Uterus (tissue), 4 donors: ENCODE measurements at places on chromosomes 1 and 21. TPM values are rescaled to one million over a fixed set of nuclear protein-coding genes. Genes with fewer than 3 reads are reported as not detected.

- DNase-seq: no peak
Observed at GRCh38 chr1:60835649-60836048, 246.7 kb upstream of the NFIA start.

DNA sequence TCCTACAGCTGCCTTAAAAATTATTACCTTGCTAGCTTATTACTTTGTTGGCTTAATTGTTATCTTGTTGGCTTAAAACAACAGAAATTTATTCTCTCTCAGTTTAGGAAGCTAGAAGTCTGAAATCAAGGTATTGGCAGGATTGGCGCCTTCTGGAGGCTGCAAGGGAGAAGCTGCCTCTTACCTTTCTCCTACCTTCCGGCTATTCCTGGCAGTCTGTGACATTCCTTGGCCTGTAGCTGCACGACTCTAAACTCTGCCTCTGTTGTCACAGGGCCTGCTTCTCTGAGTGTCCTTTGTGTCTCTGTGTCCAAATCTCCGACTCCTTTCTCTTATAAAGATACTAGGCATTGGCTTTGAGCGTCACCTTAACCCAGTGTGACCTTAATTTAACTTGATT is 579.9 kb upstream of the B3GALT2 start:
- no peak for DNase-seq

GRCh38 chr1:58324558-58324957 is 222.0 kb downstream of the OMA1 start:
- no peak for DNase-seq

GRCh38 chr1:56527548-56528302 is 51.6 kb downstream of the PLPP3 start:
- no peak for DNase-seq

- DNase-seq: no peak
Observed at GRCh38 chr1:198880397-198880796, 241.6 kb downstream of the PTPRC start.

DNA sequence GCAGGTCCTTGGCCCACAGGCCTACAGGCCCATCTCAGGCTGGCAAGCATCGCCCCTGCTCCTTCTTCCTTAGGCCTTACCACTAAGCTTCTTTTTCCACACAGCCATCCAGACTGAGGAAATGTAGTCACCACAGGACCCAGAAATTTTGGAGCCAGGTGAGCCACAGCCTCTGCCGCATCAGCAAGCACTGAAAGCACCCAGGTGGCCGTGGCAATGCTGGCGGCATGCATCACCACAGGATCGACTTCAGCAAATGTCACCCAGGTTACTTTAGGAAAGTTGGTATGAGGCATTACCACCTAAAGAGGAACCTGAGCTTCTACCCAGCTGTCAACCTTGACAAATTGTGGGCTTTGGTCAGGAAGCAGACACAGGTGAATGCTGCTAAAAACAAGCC is 11.6 kb downstream of the PIGM start:
- DNase-seq: no peak

- DNase-seq: no peak
Observed at GRCh38 chr21:42248783-42249597, 30.1 kb downstream of the ABCG1 start.

DNA sequence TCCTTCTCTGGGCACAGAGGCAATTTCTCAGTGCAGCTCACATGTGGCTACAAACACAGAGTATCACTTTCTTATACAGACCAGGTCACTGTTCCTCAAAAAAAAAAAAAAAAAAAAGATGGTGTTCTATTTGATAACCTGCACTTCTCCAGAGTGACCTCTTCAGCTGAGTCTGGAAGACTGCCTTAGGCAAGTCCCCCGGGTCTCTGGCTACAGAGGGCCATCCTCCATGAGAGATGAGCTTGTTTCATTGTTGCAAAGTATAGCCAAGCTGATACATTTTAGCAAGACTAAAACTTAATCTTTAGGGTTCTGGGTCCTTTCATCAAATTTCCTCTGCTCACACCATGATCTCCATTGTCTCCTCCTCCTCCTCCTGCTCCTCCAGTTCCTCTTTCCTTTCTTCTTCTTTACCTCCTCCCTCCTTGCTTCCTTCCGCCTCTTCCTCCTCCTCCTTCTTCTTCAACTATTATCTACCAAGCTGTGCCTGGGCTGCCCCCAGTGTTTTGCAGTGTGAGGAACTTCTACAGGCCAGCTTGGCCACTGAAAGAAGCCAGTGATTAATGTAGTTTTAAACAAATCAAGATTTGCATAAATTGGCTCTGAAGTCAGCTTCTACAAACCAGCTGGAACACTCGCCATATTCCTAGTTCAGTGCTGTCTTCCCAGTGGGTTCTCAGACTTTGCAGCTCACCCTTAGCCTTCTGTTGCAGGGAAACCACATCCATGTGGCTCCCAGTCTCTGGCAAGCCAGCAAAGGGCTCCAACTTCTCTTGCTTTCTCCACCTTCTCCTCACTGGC is 139.4 kb downstream of the RUNX1 start:
- DNase-seq: no peak

GRCh38 chr21:29148530-29148929 is 18.1 kb downstream of the MAP3K7CL start:
- no peak for DNase-seq

The KDF1 gene
- not detected for total RNA-seq

The DMBX1 gene
- not detected for total RNA-seq

DNA sequence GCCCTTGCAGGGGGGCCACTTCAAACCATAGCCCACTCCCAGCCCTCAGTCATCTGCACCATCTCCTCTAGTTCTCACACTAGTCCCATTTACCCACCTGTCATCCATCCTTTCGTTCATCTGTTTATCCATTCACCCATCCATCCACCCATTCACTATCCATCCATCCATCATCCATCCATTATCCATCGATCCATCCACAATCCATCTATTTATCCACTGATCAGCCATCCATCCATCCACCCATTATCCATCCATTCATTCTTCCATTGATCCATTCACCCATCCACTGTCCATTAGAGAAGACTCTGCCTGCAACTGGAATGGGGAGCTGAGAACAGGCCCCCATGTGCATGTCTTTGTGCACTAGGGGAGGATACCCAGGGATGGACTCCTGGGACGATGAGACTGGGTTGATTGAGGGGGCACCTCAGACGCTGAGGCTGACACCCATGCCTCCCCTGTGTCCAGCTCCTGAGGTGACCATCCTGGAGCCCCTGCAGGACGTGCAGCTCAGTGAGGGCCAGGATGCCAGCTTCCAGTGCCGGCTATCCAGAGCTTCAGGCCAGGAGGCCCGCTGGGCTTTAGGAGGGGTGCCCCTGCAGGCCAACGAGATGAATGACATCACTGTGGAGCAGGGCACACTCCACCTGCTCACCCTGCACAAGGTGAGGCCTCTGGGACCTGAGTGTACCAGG is 97.9 kb downstream of the TRIM11 start:
- DNase-seq: no peak

- DNase-seq: no peak
Observed at GRCh38 chr1:2821966-2822620, 20.6 kb upstream of the TTC34 start.

DNA sequence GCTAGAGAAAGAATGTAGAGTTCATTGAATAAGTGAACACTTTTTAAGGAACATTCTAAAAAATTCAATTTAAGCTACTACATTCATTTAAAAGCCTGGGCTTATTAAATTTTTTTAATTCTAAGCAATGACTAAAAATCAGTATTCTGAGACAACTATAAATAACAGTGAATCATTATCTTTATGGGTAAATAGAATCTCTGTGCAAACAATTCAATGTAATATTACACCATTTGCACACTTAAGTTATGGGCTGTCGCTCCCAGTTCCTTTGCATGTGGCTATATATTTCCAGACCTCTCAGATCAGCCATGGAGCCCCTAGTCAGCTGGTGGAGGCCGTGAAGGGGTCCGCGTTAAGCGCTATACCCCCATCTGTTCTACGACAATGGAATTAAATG is 65.1 kb downstream of the KCNK1 start:
- DNase-seq: no peak

The KISS1 gene
- not detected for total RNA-seq

The FCRL1 gene
- not detected for total RNA-seq

- DNase-seq: no peak
Observed at GRCh38 chr1:1441002-1441888, 5.8 kb downstream of the VWA1 start.

The CAPN8 gene
- total RNA-seq: not detected

GRCh38 chr1:164667600-164667999 is 108.6 kb downstream of the PBX1 start:
- DNase-seq: no peak

DNA sequence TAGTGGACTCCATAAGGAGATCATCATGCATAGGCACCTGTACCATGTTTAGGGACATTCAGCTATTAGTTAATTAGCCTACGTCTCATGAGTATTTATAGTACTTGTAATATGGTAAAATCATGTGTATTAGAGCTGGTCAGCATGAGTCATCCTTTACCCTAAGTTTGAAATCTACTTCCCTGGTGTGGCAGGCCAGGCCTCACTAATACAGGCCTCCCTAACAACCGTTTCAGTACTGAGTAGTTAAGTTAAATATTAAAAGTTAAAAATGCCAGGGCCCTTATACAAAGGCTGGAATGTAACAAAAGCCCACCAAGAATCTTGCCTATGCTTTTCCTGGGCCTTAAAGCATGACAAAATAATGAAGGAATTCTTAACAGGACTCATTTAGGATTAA is 356.3 kb upstream of the DPYD start:
- DNase-seq: no peak

- DNase-seq: no peak
Observed at GRCh38 chr1:79497193-79497773, 490.8 kb upstream of the ADGRL4 start.

DNA sequence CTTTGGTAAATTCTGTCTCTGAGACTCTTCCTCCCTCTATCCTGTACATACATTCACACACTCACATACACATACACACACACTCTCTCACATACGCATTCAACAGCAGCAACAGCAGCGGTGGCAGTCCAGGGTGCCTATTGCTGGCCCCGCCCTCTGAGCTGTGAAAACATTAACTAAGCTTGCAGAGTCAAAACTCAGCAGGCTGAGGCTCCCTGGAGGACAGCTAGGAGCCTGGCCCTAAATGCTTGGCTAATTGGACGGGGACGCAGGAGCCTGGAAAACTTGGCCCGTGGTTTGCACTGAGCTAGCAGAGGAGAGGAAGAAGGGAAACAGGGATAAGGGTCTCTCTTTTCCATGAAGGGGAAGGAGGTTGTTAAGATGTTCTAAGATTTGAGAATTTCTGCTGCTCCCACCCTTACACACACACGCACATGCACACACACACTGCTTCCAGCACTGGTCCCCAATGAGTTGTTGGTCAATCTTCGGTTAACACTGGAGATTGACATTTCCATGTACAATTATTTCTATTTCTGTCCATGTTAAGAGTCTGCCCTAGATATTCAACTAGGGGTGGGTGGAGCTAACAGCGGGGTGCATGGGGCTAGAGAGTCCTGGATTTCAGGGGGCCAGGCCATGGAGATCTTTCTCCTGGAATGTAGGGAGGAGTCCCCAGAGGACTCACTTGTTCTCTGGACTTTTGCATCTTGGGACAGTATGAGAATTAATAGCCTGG is 94.2 kb downstream of the PLXNA2 start:
- DNase-seq: no peak

DNA sequence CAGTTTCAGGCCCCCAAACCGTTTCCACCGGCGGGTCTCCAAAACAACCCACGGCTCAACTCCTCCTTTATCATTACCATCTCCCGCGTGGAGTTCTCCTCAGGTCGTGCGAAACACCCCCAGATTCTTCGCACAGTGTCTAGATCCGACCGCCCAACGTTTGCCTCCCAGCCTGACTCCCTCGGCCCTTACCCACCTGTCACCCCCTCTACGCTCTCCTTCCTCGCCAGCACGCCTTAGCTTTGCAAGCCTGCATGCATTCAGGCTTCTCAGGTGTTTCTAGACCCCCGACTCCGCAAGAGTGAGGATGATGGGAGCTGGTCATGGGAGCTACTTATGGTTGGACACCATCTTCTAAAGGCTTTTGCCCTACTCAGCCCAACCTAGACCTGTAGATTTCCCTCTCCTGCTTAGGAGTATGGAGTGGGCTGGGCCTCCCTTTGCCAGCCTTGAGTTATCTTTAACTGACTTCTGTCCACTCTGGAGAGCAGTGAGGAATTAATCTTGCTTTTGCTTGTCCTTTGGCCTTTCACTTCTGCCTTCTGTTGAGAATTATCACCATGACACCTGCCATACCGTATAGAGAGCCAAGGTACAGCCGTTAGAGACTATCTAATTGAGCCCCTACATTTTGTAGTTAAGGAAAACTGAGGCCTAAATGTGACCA is 865 bp downstream of the ATP5IF1 start:
- DNase-seq: no peak

The COL8A2 gene
- 6.2 TPM for total RNA-seq

DNA sequence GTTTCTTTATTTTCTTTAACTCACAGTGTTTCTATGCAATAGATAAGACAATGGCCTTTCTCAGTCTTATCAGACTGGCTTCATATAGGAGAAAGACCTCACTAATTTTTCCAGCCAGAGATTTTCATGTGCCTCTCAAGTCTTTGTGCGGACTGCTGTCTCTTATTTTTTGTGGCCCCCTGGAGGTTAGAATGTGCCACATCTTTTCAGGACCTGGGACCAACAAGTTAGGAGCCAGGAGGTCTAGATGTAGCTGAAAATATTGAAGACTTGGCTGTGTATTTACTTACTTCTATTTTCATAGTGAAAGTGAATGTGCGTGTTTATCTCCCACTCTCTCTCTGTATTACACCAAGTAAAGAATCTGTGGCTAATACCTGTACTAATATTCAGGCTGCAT is 42.1 kb upstream of the CFHR3 start:
- DNase-seq: no peak

- DNase-seq: no peak
Observed at GRCh38 chr1:24725209-24725651, 20.0 kb upstream of the CLIC4 start.

DNA sequence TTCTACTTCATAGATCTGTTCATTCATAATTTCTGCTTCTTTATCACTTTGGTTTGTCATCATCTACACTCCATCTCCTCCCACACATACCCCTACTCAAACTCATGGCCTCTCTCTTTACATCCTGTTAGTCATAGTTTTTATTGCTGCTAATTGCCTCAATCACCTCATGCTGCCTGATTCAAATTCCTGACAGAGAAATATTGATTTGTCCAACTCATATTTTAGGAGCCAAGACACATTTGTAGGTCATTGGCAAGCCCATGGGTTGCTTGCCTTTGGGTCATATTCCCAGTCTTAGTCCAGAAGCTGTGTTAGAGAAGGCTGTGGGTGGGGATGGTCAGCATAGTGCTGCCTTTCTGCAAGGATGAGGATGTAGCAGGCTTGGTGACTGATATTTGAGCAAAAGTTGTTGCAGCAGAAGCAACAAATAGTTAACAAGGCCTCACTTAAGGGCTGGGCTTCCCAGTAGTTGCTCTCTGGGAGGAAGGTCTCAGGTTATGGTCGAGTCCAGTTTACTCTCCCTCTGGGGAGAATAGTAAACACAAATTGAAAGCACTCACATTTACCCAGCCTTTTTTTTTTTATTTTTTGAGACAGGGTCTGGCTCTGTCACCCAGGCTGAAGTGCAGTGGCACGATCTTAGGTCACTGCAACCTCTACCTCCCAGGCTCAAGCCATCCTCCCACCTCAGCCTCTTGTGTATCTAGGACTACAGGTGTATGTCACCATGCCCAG is 22.4 kb upstream of the EPS15 start:
- DNase-seq: no peak

The NCF2 gene
- total RNA-seq: 0.51 TPM
